ENCODE measurements at places on chromosomes 5 and 9. TPM values are rescaled to one million over a fixed set of nuclear protein-coding genes. Genes with fewer than 3 reads are reported as not detected.

The RMRP gene
- total RNA-seq, result 8,713 TPM

DNA sequence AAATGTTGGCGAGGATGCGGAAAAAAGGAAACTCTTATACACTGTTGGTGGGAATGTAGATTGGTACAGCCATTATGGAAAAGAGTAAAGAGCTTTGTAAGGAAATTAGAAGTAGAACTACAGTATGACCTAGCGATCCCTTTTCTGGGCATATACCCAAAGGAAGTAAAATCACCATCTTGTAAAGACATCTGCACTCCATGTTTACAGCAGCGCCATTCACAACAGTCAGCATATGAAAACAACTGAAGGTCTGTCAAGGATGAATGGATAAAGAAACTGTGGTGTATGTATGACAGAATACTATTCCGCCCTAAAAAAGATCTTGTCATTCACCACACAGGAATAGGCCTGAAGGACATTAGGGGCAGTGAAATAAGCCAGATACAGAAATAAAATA is 27.7 kb upstream of the SLC25A51 start:
- H3K4me1 ChIP-seq, result peaks cover 12% of the 10 kb centered on the region
- no peaks in the 10 kb centered on the region for H3K27me3 ChIP-seq
- H3K27ac ChIP-seq, result no peak overlapping the region
- no peak overlapping the region for H3K4me3 ChIP-seq
- no peaks in the 10 kb centered on the region for H3K36me3 ChIP-seq
- no peak for DNase-seq

- peak; percentile 63 for DNase-seq
- H3K4me1 ChIP-seq, result no peaks in the 10 kb centered on the region
- no peak overlapping the region for H3K4me3 ChIP-seq
- H3K36me3 ChIP-seq, result no peaks in the 10 kb centered on the region
- no peak overlapping the region for H3K27ac ChIP-seq
- no peaks in the 10 kb centered on the region for H3K27me3 ChIP-seq
Observed at GRCh38 chr9:107760469-107761242, 271.1 kb upstream of the KLF4 start.

DNA sequence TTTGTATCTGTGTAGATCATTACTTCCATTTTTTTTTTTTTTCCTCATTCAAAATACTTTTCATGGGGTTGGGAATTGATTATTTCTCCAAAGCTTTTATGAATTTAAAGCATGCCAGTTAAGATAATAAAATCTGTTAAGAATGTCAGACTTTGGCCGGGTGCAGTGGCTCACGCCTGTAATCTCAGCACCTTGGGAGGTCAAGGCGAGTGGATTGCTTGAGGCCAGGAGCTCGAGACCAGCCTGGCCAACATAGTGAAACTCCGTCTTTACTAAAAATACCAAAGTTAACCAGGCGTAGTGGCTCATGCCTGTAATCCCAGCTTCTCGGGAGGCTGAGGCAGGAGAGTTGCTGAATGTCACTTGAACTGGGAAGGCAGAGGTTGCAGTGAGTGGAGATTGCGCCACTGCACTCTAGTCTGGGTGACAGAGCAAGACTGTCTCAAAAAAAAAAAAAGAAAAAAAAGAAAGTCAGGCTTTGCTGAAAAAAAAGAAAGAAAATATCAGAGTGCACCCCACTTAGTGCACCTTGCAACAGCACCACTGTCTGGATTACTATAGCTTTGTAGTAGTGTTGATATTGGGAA is 18.5 kb downstream of the TBC1D2 start:
- no peaks in the 10 kb centered on the region for H3K4me1 ChIP-seq
- no peak for DNase-seq

- no peak overlapping the region for H3K4me3 ChIP-seq
- no peaks in the 10 kb centered on the region for H3K27me3 ChIP-seq
- no peaks in the 10 kb centered on the region for H3K4me1 ChIP-seq
- H3K36me3 ChIP-seq, result no peaks in the 10 kb centered on the region
- no peak overlapping the region for H3K27ac ChIP-seq
Observed at GRCh38 chr5:23655674-23656073, 148.3 kb downstream of the PRDM9 start.

DNA sequence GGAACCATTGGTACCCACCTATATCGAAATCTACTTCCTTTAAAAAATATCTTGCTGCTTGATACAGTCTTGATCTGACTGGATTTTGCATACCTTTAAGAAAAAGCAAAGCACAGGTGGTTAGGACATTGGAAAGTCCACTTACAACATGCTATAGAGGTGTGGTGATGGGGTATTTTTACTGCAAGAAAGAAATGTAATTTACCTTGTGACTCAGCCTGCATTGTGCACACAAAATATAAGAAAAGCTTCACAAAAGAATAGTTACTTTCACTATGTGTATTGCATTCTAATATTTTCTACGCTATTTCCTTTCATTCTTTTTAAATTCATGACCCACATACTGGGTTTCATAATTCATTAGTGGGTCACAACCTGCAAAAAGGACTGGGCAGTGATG is 236.2 kb upstream of the RASEF start:
- H3K27ac ChIP-seq, result peak overlapping the region; percentile 68
- H3K4me1 ChIP-seq, result peaks cover 17% of the 10 kb centered on the region
- no peak for DNase-seq
- H3K27me3 ChIP-seq, result no peaks in the 10 kb centered on the region

Data from psoas muscle (tissue), 8 donors.